ENCODE measurements at places on chromosomes 12 and 14. TPM values are rescaled to one million over a fixed set of nuclear protein-coding genes. Genes with fewer than 3 reads are reported as not detected.
A peak's percentile ranks its signal among the peaks of the same experiment; 100 is the strongest.

DNA sequence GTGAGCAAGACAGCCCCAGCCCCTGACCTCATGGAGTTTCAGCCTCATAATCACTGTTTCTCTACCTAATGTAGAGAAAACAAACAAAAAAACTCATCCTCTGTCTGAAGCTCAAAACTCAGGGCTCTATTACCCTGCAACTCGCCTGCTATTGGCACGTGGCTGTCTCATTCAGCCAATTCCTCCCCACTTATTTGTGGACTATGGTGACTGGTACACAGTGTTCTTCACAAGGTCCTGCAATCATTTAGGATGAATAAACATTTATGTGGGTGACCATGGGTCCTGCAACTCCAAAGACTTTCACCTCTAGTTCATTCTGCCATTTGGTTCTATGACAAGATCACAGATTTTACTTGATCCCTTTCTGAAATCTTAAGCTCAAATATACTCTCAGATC lies 4.7 kb downstream of the PPP2R3C start:
- DNase-seq: no peak
- no peak overlapping the region for H3K4me3 ChIP-seq
- no peaks in the 10 kb centered on the region for H3K27me3 ChIP-seq
- no peak overlapping the region for H3K27ac ChIP-seq

The KLRC4 gene
- not detected for total RNA-seq

- H3K27me3 ChIP-seq: no peaks in the 10 kb centered on the region
- DNase-seq: no peak
- no peaks in the 10 kb centered on the region for H3K4me1 ChIP-seq
These were observed 322.3 kb downstream of the DUSP6 start for GRCh38 chr12:89029961-89030360.

The HCAR1 gene
- 4.2 TPM for total RNA-seq

The LALBA gene
- total RNA-seq: not detected

The KIF5A gene
- total RNA-seq: not detected

DNA sequence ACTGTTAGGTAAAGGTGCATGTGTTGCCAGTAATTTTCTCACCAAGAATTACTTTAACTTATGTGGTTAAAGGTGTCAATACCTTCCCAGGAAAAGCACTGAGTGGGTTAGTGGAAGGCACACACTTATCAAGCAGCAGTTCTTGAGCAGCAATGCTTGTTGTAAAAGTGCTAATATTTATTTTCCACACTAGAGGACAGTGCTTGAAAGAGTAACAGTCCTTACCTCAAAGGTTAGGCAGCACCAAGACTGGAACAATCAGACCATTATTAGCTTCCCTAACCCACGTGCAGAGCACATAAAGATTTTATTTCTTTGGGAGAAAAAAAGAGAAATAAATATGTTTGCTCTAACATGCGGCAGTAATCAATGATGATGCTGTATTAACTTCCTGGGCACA lies 48.8 kb upstream of the KRR1 start:
- H3K27me3 ChIP-seq: no peaks in the 10 kb centered on the region
- H3K4me1 ChIP-seq: peaks cover 14% of the 10 kb centered on the region
- H3K36me3 ChIP-seq: no peaks in the 10 kb centered on the region
- H3K4me3 ChIP-seq: no peak overlapping the region

- no peaks in the 10 kb centered on the region for H3K36me3 ChIP-seq
- no peak overlapping the region for H3K4me3 ChIP-seq
- H3K4me1 ChIP-seq: peaks cover 26% of the 10 kb centered on the region
- peak; percentile 43 for DNase-seq
- H3K27me3 ChIP-seq: no peaks in the 10 kb centered on the region
These were observed 109.9 kb downstream of the NCOR2 start for GRCh38 chr12:124457287-124458219.

DNA sequence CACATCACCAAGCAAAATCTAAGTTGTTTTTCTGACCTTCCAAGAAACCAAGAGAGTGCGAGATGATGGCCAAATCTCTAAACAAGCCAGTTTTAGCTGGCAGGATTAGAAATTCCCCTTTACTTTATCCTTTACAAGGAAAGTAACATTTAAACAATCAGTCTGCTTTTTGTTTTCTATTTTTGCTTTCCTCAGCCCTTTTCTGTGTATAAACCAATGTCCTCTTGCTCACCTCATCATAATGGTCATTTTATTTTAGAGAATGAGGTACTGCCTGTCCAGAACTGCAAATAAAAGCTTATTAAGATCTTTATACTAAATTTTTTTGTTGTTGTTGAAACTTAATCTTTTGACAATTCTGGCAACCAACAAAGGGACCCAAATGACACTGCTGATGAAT lies 442.4 kb upstream of the GARIN6 start:
- H3K4me1 ChIP-seq: no peaks in the 10 kb centered on the region
- no peaks in the 10 kb centered on the region for H3K36me3 ChIP-seq
- H3K27me3 ChIP-seq: no peaks in the 10 kb centered on the region
- H3K27ac ChIP-seq: no peak overlapping the region
- no peak overlapping the region for H3K4me3 ChIP-seq
- DNase-seq: no peak

DNA sequence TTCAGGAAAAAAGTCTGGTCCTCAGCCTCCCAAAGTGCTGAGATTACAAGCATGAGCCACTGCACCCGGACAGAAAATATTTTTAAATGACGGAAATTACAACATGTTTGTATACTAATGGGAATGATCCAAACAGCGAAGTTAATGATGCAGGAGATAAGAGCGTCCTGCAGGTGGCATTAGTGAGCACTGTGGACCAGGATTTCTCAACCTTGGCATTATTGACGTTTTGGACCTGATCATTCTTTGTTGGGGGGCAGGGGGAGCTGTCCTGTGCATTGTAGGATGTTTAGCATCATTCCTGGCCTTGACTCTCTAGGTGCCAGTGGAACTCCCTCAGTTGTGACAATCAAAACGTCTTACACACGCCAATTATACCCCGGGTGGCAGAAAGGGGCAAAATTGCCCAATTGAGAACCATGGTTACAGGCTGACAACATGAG lies 34.1 kb downstream of the SCFD1 start:
- no peak for DNase-seq
- no peak overlapping the region for H3K4me3 ChIP-seq
- H3K4me1 ChIP-seq: no peaks in the 10 kb centered on the region

- H3K27me3 ChIP-seq: no peaks in the 10 kb centered on the region
- no peak overlapping the region for H3K4me3 ChIP-seq
- H3K27ac ChIP-seq: no peak overlapping the region
- H3K4me1 ChIP-seq: peaks cover 22% of the 10 kb centered on the region
- DNase-seq: no peak
- no peaks in the 10 kb centered on the region for H3K36me3 ChIP-seq
These were observed 2.3 kb upstream of the ACSS3 start for GRCh38 chr12:81075539-81075938.

The NPFF gene
- total RNA-seq: not detected

The CIROP gene
- not detected for total RNA-seq

DNA sequence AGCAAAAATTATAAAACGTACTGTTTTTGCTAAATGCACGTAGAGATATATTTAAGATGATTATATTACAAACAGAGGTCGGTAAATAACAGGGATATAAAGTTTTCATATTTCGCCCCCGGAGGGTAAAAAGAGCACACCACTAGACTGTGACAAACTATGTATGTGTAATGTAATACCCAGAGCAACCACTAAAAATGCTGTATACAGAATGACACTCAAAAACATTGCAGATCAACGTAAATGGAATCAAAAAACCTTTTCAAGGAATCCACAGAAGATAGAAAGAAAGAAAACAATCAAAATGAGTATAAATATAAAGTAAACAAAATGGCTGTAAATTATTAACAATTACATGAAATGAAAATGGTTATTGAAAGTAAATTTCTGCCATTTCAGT lies 37.6 kb upstream of the PRB4 start:
- H3K4me1 ChIP-seq: no peaks in the 10 kb centered on the region
- no peaks in the 10 kb centered on the region for H3K27me3 ChIP-seq
- no peaks in the 10 kb centered on the region for H3K36me3 ChIP-seq
- no peak overlapping the region for H3K4me3 ChIP-seq

The CMA1 gene
- total RNA-seq: not detected

DNA sequence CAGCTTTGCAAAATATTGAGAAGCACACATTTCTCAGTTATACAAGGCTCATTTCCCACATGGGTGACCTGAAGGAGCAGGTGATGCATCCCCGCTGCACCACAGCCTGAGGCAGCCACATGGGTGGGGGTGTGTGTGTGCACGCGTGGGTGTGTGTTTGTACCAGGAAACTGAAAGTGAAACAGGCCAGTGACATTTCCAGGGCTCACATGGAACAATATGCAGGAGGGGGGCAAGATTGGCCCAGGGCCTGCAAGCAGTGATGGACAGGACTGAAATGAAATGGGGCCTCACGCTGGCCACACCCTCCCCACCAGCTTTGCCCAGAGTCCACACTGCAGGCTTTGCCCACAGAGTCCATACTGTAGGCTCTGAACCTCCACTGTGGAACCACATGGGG lies 154.2 kb upstream of the PARP11 start:
- no peaks in the 10 kb centered on the region for H3K36me3 ChIP-seq
- no peaks in the 10 kb centered on the region for H3K4me1 ChIP-seq
- H3K4me3 ChIP-seq: no peak overlapping the region
- peaks cover 61% of the 10 kb centered on the region for H3K27me3 ChIP-seq

The SLC39A9 gene
- total RNA-seq: 95.1 TPM

DNA sequence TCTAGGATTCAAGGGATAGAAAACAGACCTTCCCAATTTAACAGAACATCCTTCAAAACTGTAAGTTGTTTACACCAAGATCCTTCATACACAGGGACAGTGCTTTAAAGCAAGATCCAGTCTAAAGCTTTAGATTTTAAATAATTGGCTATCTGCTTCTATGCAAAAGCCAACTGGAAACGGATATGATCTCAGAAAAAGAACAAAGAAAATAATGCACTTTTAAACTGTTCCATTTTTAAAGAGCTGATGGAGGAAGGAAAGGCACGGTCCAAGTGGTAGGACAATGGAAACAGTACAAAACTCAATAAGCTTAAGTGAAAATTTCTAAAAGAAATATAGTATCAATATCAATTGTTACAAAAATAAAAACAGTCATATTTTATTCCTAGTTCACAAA lies 27.7 kb downstream of the LRP6 start:
- no peak for DNase-seq
- no peaks in the 10 kb centered on the region for H3K36me3 ChIP-seq
- no peak overlapping the region for H3K4me3 ChIP-seq
- H3K4me1 ChIP-seq: no peaks in the 10 kb centered on the region
- no peaks in the 10 kb centered on the region for H3K27me3 ChIP-seq

- peaks cover 12% of the 10 kb centered on the region for H3K4me1 ChIP-seq
- H3K36me3 ChIP-seq: no peaks in the 10 kb centered on the region
- no peak for DNase-seq
- H3K27me3 ChIP-seq: no peaks in the 10 kb centered on the region
These were observed 12.2 kb downstream of the SLC7A7 start for GRCh38 chr14:22802860-22803686.

The NELL2 gene
- total RNA-seq: 1.2 TPM

The LRFN5 gene
- not detected for total RNA-seq

GRCh38 chr14:99141236-99141635 lies 130.8 kb downstream of the BCL11B start:
- no peaks in the 10 kb centered on the region for H3K36me3 ChIP-seq
- no peak overlapping the region for H3K4me3 ChIP-seq
- DNase-seq: no peak
- H3K27me3 ChIP-seq: peaks cover 33% of the 10 kb centered on the region
- no peak overlapping the region for H3K27ac ChIP-seq

DNA sequence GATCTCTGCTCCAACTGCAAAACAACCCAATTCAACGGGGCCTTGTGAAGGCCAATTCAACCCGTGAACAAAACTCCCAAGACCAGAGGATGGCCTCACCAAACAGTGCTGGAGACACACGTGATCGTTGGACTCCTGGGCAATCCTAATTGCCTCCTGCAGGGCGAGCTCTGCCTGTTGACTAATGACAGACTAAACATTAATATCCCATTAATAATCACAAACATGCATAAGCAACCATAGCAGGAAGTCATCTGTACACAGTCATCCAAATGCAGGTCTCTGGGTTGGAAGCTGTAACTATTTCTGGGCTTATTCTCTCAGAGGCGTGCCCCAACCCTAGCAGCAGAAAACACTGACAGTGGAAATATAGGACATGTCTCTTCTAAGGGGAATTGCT lies 21.0 kb downstream of the ANAPC5 start:
- DNase-seq: no peak
- no peak overlapping the region for H3K4me3 ChIP-seq
- H3K4me1 ChIP-seq: no peaks in the 10 kb centered on the region
- no peaks in the 10 kb centered on the region for H3K27me3 ChIP-seq
- H3K36me3 ChIP-seq: peaks cover 37% of the 10 kb centered on the region
- H3K27ac ChIP-seq: no peak overlapping the region

The SDSL gene
- total RNA-seq: 26.6 TPM

DNA sequence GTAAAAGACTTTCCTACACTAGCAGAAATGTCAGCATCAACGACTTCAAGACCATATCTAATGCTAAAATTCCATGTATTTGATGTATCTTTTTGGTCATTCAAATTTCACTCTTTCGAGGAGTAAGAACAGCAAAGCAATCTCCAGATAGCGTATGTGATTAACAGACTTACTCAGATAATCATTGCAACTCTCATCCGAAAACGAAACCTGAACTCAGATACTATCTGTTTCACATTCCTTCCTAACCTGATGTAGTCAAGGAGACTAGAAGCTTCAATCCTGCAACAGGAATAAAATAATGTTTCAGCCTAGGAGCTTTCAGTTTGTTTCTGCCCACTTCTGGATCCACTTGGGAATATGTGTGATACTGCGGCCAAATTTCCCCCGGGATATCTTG lies 286.3 kb downstream of the NUAK1 start:
- no peaks in the 10 kb centered on the region for H3K27me3 ChIP-seq
- no peaks in the 10 kb centered on the region for H3K4me1 ChIP-seq
- H3K36me3 ChIP-seq: no peaks in the 10 kb centered on the region
- H3K4me3 ChIP-seq: no peak overlapping the region
- H3K27ac ChIP-seq: no peak overlapping the region
- DNase-seq: no peak

DNA sequence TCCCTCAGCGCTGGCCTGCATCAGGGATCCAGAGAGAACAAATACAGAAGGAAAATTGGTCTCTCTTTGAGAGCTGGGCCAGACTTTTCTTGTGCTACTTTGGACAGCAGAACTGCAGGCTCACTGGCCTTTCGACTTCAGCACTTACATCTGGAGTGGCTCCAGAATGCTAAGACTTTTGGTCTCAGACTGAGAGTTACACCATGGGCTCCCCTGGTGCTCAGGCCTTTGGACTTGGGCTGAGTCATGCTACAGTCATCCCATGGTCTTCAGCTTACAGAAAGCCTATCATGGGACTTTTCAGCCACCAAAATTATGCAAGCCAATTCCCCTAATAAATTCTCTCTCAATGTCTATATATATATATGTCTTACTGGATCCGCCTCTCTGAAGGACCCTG lies 9.0 kb upstream of the CD163 start:
- H3K27ac ChIP-seq: no peak overlapping the region
- H3K27me3 ChIP-seq: no peaks in the 10 kb centered on the region
- H3K4me1 ChIP-seq: no peaks in the 10 kb centered on the region
- peak; percentile 45 for DNase-seq
- H3K4me3 ChIP-seq: no peak overlapping the region

- no peak for DNase-seq
- no peak overlapping the region for H3K27ac ChIP-seq
- H3K4me1 ChIP-seq: peaks cover 11% of the 10 kb centered on the region
- no peaks in the 10 kb centered on the region for H3K27me3 ChIP-seq
These were observed 23.9 kb upstream of the MAP1LC3B2 start for GRCh38 chr12:116535241-116535640.

- no peaks in the 10 kb centered on the region for H3K27me3 ChIP-seq
- no peak overlapping the region for H3K4me3 ChIP-seq
- H3K27ac ChIP-seq: no peak overlapping the region
- H3K4me1 ChIP-seq: no peaks in the 10 kb centered on the region
- no peak for DNase-seq
These were observed 1.6 kb downstream of the TSSK4 start for GRCh38 chr14:24207104-24207551.

GRCh38 chr12:40551466-40551865 lies 140.8 kb upstream of the CNTN1 start:
- H3K4me3 ChIP-seq: no peak overlapping the region
- no peak overlapping the region for H3K27ac ChIP-seq
- H3K36me3 ChIP-seq: no peaks in the 10 kb centered on the region
- H3K4me1 ChIP-seq: no peaks in the 10 kb centered on the region

Data from PC-9 (cell line).